Skin of body (tissue), 3 donors: ENCODE measurements at places on chromosomes 2 and 18.

DNA sequence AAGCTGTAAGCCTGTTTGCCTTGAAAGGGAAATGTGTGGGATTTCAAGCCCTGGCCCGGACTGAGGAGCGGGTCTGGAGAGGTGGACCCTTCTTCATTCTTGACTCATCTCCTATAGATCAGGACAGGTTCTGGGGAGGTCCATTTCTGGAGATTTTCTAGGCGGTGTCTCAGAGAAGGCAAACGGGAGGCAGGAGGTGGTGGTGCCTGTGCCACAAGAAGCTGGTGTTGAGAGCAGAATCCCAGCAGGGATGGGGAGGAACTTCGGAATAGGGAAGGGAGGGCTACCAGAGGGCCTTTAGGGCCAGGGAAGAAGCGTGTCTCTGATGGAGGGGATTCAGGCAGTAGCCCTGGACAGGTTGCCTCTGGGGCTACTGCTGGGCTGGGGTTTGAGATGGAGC lies 93.0 kb downstream of the CTIF start:
- DNase-seq = no peak

DNA sequence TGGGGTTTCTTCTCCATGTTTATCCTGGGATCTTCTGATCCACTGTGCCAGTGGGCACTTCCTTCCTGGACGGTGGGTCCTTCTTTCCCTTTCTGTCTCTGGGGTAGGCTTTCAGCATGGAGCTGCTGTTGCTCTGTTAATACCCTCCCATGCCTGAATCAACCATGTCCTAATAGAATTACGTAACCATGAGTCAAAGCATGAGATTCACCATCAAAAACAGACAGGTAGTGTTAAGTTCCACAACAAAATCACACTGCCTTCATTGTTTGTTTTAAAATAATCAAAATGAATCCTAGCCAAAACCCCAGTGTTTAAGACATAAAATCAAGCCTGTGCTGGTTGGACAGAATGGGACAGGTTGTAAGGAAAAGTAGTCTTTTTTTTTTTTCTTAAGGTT lies 37.5 kb downstream of the GNAL start:
- no peak for DNase-seq

DNA sequence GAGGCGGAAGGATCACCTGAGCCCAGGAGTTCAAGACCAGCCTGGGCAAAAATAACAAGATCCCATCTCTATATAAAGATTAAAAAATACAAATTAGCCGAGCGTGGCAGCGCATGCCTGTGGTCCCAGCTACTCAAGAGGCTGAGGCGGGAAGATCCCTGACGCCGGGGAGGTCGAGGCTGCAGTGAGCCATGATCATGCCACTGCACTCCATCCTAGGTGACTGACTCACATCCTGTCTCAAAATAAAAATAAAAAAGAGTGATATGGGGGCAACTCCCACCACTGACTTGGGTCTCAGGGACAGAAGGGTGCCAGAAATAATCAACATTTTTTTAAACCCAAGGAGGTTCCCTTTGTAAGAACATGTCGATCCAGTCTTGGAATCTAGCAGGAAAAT lies 37.6 kb downstream of the ZNF516 start:
- no peak for DNase-seq

DNA sequence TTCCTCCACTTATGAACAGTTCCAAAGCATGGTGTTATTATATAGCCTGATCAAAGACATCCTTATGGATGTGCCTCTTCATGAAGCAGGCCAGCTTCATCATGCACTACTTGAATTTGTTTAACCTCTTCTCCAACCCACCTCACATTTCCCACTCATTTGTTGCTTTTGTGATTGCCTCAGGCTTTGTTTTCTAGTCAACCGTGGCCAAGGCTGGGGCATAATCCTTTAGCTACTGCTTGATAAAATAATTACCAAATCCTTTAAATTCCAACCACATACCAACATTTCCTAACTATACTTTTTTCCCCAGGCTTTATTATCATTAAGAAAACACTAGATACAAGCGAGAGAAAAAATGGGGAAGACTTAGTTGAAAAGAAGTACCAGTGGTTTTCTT lies 39.6 kb upstream of the SCN1A start:
- no peak for DNase-seq

- no peak for DNase-seq
Measured at GRCh38 chr2:1739961-1740715, 4.2 kb downstream of the PXDN start.

- no peak for DNase-seq
Measured at GRCh38 chr18:22816266-22817176, 116.6 kb upstream of the RBBP8 start.

GRCh38 chr2:11031876-11032275 lies 120.1 kb downstream of the KCNF1 start:
- DNase-seq = no peak

DNA sequence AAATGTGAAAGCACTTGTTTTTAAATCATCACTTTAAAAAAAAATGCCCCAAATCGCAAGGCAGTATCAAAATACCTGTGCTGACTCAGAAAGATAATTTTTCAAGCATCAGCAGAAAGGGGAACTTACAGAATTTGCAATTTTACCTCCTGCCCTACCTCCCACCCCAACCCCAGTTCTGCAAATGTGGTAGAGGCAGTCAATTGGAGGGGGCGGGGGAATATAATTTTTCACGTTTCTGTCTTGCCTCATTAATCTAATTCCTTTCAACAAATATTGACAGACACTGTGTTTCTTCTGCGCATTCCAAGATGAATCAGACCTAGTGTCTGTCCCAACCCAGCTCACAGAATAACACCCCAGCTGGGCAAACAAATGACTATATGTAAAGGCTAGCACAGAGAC lies 76.8 kb downstream of the ALPK2 start:
- no peak for DNase-seq

GRCh38 chr2:216994353-216994854 lies 134.5 kb upstream of the TNP1 start:
- DNase-seq = no peak

- DNase-seq = no peak
Measured at GRCh38 chr2:80019571-80020460, 284.7 kb downstream of the LRRTM1 start.

DNA sequence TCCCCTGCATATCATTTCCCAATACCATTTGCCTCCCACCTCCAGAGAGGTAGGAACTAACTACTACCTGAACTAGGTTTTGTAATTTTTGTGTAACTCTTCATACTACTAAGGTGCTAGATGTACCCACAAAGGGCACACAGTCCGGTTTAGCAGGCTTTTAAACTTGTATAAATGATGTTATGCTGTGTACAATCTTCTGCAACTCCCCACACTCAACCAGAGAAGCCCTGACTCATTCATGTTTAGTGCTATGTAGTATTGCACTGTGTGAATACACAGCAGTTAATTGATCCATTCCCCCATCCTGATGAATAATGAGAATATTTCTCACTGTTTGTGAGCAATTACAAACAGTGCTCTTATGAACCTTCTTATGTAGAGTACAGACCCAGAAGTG lies 285.6 kb downstream of the SMAD2 start:
- DNase-seq = no peak

- DNase-seq = peak; percentile 27
Measured at GRCh38 chr2:170177950-170178781, at the start of gene MYO3B. Gene MYO3B (plus strand): TSS chr2:170178147. CDS start chr2:170178288, 141 bp downstream.

GRCh38 chr18:41805341-41805740 lies 149.7 kb upstream of the PIK3C3 start:
- no peak for DNase-seq

GRCh38 chr18:74942319-74942910 lies 266.5 kb downstream of the PTGR3 start:
- no peak for DNase-seq

GRCh38 chr2:236177604-236177966 lies 9.4 kb upstream of the GBX2 start:
- DNase-seq = no peak

DNA sequence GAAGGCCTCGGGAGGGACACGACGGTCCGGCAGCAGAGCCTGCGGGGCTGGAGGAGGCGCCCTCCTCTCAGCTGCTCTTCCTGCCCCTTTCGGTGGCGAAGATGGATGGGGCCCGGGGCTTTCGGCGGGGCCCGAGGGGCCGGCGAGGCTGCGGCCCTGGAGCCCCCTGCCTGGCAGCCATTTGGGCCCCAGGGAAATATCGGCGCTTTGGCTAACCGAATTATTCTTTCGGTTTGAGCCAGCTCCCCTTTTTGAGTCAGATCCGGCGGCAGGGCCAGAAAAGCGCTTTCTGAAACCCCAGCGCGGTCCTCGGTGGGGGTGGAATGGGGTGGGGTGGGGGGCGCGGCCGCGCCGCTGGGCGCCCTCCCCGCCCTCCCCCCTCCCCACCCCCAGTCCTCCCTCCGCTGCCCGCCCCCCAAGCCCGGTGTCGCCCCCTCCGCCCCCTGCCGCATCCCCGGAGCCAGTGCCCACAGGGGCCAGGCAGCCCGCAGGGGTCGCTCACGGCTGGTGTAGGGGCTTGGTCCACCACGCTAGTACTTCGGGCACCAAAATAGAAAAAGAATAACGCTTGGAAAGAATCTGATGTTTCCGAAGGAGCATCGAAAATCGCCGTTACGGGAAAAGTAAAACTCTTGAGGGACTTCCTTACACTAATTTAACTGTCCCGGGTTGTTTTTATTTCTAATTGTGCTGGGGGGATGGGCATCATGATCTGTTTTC lies 9.1 kb upstream of the ARID5A start:
- DNase-seq = peak; percentile 20

DNA sequence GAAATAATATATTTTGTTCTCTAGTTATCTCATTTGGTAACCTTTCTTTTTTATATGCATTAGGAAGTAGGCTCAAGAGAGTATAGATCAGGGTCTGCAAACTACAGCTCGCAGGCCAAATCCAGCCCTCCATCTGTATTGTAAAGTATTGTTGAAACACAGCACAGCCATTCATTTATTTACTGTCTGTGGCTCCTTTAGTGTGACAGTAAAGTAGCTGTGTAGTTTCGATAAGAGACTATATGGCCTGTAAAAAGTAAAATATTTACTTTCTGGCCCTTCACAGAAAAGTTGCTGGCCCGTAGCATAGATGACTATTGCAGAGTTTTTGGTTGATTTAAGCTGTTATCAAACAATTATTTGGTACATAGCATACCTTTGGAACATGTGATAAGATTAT lies 67.6 kb downstream of the MIB1 start:
- no peak for DNase-seq

DNA sequence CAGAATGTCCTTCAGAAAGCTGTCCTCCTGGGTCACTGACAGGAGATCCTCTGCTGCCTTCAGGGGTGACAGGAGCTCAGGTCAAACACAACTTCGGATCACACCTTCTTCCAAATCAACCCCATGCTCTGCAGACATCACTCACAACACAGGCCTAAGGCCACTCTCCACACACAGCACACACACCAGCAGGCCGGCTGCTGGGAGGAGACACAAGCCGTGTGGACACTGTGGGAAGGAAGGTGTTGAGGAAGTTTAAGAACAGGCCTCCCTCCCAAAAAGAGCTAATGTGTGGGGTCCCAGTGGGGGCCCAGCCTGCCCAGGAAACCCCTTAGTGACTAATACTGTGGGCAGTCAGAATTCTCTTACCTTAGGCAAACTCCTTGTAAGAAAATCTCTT lies 290.3 kb upstream of the ID2 start:
- DNase-seq = no peak

DNA sequence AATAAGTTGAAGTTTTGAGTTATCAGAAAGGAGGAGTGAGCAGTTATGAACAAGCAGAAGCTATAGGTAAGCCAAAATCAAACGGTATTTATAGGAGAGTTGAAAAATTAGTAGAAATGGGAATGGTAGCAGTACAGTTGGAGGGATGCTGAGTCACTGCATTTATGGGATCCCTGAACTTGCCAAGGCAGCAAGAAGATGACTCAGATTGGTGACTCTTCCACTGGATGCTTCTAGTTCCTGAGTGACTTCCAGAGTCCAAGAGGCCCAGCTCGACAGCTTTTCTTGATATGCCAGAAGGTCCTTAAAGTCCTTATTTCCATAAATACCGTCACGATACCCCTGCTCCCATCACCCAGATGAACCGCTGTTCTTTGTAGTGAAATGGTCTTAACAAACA lies 31.1 kb upstream of the ACTR3 start:
- no peak for DNase-seq

DNA sequence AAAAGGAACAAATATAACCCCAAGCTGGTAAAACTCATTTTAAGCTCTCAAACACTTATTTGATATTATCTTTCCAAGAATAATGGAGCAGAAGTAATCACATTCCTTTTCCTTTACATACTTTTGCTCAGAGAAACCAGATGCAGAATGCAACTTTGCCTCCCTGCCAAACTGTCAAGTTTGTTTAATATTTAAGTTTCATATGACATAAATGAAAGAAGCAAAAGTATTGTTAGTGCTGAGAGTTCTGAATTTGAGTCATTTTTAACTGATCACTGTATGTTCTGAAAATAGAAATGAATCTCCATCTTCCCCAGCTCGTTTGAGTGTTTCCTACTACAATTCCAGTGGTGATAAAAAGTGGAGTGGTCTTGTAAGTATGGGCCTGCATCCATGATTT lies 423.4 kb downstream of the PID1 start:
- DNase-seq = peak; percentile 95
